OCI-M1 (cell line): ENCODE measurements at places on chromosomes 2 and 18.

DNA sequence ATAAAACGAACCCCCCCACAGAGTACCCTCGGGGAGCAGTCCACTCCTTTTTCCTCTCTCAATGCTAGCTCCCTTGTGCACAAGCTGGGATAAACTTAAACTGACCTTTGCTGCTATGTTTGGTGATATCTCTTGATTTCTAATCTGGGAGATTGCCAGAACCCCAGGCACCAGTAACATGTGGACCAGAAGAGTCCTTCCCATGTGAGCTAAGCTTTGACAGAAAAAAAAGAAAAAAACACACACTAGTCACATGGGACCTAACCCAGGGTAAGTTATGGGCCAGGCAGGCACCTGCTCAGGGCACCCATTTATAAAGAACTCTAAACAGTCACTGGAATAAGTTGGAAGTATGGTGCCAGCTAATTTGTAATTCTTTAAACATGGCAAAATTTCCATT, 242.6 kb downstream of the EN1 start:
- no peak for DNase-seq

GRCh38 chr2:68505603-68506159, 38.3 kb downstream of the APLF start:
- DNase-seq, result no peak

DNA sequence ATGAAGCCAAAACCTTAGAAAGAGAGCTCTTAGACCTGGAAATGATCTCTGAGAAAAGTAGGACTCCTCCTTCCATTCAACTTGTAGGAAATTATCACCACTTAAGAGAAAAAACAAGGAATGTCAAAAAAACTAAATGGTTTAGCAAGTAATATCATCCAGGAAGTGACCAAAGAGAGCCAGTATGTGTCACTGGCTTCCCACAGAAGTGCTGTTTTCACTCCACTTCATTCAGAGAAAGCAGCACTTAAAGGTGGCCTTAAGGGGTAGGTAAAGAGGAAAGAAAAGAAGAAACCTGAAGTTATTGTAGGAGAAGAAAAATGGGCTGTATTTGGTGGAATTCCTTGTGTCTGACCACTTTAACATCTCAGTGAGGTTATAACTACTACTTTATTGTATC, 414.4 kb upstream of the ETAA1 start:
- no peak for DNase-seq

GRCh38 chr2:221570321-221570935, 1.7 kb downstream of the EPHA4 start:
- DNase-seq, result no peak

DNA sequence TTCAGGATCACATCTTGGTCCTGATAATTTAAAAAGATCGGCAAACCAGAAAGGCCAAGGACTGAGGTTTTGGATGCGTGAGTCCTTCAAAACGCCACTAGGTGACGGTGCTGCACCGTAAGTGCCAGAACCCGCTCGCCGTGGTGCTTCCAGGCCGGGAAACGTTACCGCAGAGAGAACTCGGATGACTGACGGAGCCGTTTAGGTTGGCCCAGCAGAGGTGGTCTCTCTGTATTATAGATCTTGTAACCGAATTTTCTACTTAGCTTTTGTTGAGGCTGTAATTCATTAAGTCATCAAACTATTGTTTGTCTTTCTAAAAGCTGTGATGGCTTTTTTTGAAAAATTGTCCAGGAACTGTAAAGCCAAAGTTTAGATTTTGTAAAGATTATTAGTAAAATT, 39.8 kb upstream of the ADCYAP1 start:
- DNase-seq, result peak; percentile 87

- no peak for DNase-seq
Observed at GRCh38 chr2:36376319-36376765, 20.8 kb downstream of the CRIM1 start.

- DNase-seq, result peak; percentile 80
Observed at GRCh38 chr2:174590928-174591648, 6.5 kb downstream of the WIPF1 start.

DNA sequence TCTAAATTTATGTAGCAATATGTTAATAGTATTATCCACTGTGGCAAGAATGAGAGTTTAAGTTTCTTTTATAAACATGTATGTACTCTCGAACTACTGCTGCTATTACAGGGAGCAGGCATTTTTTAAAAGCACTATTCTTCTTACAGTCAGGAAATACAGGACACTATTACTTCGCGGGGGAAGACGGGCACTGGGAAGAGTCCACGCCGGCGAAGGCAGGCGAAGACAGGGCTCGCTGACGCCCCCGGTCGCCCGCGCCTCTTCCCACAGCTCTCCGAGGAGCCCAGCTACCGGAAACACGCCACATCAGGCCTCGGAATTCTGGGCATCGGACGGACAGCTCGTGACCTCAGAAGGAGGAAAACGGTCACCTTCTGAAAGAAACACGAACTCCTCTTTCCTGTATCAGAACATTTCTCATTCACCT, 90.2 kb downstream of the FAM161A start:
- peak; percentile 95 for DNase-seq

- no peak for DNase-seq
Observed at GRCh38 chr2:191341436-191341835, 96.2 kb downstream of the MYO1B start.

- DNase-seq, result no peak
Observed at GRCh38 chr2:98492441-98492840, 47.8 kb downstream of the INPP4A start.

DNA sequence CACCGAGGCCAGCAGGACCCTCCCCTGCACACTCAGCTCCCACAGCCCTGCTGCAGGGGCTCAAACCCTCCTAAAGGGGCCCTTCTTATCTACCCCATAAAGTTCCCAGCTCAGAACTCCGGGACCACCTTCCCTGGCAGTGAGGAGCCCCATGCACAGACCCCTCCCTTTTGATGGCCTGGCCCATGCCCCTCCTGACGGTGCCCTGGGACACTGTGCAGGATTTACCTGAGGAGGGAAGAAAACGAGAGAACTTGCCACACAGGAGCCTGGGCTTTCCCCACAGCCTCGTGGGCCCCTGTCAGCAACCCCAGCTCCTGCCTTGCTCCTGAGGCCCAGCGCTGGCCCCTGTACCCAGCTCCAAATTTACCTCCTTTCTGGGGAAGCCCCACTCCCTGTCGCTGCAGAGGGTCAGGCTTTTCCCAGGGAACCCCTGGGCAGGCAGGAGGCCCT, 206.3 kb upstream of the SALL3 start:
- DNase-seq, result no peak

GRCh38 chr2:100852999-100853908, 33.3 kb downstream of the NPAS2 start:
- peak; percentile 38 for DNase-seq

DNA sequence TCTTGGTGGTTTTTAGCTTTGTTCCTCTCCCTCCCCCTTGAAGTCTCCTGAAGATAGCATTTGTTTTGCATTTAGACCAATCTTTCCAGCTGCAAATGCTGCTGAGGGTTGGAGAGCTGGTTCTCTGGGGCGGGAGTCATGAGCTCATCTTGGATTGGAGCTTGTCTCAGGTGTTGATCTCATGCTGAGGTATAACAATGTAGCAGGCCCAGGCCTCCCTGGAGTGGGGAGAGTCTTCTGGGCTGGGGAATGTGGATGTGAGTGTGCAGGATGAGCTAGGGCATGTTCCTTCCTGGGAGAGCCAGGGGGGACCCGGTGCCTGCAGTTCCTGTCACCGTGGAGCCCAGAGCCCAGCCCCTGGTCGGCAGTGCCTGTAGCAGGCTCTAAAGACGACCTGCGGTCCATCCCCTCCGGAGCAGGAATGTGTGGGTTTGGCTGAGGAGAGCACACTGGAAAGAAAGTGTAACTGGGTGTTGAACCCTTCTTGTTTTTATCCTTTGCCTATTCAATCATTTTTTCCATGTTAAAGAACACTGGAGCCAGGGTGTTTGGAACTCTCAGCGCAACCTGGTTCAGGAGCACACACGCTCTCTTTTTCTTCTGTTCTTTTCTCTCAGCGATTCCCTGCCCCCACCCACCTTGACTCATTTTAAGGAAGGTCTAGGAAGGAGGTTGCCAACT, 2.7 kb downstream of the ZNF532 start:
- DNase-seq, result no peak

GRCh38 chr18:48715711-48716361, 177.0 kb downstream of the CTIF start:
- peak; percentile 85 for DNase-seq

DNA sequence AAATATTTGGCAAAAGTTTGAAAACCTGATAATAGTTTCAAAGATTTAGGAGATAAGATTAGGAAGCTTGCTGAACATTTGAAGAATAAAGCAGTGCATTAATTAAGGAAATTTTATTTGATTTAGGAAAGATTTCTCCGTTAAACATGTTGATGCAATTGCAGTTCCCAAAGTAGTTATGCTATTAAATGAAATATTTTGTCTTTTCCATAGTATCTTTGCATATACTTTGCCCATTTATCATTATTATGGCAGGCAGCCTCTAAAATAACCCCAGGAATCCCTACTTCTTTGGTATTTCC, 136.5 kb downstream of the MREG start:
- no peak for DNase-seq

- no peak for DNase-seq
Observed at GRCh38 chr2:7394195-7394594, 477.0 kb downstream of the RNF144A start.

DNA sequence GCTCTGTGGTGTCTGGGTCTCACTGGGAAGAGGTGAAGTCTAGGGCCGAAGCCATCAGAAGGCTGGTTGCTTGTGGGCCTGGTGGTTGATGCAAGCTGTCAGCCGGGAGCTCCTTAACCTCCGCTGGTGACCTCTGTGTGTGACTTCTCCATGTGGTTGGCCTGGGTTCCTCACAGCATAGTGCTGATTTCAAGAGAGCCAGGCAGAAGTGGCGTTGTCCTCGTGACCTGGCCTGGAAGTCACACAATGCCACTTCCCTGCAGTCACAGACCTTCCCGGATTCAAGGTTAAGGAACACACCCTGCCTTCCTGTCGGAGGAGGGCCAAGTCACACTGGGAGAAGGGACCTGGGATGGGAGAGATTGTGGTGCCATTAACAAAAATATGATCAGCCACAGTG, 303.7 kb upstream of the HS6ST1 start:
- no peak for DNase-seq

DNA sequence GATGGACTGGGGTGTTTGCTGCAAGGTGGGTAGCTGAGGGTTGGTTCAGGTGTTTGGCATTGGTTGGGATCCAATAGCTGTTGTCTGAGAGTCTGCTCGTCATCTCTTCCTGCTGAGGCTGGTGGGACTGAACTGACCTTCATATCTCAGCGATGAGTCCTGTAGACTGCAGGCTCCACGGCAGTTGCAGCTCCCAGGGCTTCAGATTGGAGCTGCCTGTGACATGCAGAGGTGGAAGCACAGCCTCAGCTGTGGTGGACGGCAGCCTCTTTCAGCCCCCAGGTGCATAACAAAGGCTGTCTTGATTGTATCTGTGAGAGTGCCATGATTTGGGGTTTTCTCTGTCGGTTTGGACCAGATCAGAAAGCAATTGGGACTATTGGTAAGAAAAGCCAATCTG, 3.9 kb upstream of the IL1R2 start:
- DNase-seq, result no peak

DNA sequence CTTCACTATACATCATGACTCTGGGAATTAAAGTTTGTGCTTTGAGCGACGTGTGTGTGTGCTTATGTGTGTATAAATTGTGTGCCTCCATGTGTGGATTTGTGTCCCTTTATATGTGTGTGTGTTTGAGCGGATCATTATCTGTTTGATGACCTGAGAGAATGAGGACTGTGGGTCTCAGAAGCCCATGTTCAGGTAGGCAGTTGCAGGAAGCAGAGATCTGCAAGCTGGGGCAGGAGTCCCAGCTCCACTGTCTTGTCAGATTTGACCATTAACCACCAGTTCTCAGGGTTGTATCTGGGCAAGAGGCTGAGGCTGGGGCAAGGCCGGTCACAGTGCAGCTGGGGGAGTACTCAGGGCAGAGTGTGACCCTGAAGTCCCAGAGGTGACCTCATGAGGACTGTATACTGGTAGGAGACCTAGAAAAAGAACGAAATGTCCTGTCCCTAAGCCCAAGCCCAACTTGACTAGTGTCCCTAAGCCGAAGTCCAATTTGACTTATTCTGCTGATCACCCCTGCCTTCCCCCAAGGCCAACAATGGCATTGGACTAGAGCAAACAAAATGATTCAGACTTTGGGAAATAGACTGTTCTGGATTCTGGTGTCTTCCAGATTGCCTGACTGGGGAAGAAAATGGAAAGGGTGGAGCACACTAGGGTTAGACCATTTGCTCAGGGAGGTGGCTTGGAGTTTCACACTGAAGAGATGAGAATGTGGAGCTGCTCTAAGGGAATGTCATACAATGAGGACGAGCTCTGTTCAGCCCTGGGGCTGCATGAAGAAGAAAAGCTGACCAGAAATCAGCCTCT, 28.1 kb downstream of the RHOB start:
- no peak for DNase-seq

DNA sequence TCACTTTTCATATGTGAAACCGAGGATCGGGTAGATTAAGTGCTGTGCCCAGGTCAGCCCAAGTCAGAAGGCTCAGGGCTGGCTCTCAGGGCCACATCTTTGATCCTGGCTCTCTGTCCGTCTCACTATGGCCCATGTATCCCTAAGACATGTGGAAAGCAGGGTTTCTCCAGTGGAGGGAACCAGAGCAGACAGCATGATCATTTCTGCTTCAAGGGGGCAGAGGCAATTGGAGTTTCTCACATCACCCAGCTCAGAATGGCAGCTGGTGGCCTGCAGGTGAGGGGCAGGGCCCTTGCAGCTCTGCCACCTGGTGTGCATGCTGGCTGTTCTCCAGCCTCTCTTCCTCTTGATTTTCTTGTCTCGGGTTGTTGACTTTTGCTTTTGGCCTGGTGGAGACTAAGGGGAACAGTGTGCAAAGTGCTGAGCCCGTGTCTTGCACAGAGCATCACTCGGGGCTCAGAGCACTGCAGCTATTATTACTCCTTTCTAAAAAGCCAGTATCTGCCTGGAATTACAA, 27.0 kb downstream of the LDLRAD4 start:
- no peak for DNase-seq

GRCh38 chr2:22582107-22582506, 802.9 kb upstream of the KLHL29 start:
- no peak for DNase-seq

GRCh38 chr2:223062396-223062795, 10.4 kb downstream of the KCNE4 start:
- DNase-seq, result no peak

GRCh38 chr2:85387754-85388153, 22.4 kb downstream of the CAPG start:
- DNase-seq, result no peak
